ENCODE measurements at places on chromosomes 6 and 20.

- no peak for DNase-seq
Measured at GRCh38 chr6:165742047-165742446, 79.0 kb upstream of the PDE10A start.

DNA sequence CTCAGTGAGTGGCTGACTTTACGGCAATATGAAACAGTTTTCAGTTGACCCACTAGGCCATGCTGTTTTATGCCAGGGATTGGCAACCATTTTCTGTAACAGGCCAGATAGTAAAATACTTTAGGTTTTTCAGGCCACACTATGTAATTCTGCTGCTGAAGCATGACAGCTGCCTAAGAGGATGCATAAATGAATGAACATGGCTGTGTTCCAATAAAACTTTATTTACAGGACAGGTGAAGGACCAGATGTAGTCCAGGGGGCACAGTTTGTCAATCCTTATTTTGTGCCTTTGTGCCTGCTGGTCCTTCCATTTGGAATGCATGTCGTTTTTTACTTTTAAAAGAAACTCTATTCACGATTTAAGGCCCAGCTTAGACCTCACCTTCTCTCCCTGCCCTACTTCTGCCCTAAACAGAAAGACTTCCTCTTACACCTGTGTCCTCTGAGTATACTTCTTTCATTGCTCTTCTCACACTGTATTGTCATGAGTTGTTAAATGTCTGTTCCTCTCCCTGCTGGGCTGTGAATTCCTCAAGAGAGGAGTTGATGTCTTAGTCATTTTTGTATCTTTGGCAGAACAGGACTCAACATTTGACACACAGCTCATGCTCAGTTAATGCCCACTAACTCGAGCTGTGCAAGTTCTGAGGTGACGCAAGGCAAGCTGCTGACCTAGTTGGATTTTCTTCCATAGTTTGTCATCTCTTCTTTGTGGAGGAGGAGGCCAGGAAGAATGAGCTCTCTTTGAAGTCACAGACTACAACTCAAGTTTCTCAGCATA, 90.1 kb upstream of the MAP7 start:
- DNase-seq = no peak

DNA sequence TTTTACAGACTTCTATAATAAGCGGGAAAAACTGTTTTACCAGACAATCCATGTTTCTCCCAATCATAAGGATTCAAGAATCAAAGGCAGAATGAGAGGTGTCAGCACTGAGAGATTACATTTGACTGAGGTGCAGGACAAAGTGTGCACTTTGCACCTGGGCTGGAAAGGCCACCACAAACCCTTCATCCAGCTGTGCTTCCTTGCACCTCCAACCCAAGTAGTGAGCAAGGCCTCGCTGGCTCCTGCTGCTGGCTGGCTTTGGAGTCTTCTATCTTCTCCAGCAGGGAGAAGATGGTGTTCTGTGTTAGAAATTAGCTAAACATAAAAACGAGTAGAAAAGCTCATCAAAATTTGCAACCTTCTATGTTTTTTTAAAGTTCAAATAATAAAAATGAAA, 77.7 kb downstream of the CHD6 start:
- DNase-seq = no peak

- DNase-seq = no peak
Measured at GRCh38 chr6:161915456-161915964, 641.6 kb upstream of the AGPAT4 start.

GRCh38 chr20:11700831-11701230, 216.9 kb upstream of the BTBD3 start:
- no peak for DNase-seq

- DNase-seq = no peak
Measured at GRCh38 chr6:111541026-111541681, 58.1 kb upstream of the REV3L start.

DNA sequence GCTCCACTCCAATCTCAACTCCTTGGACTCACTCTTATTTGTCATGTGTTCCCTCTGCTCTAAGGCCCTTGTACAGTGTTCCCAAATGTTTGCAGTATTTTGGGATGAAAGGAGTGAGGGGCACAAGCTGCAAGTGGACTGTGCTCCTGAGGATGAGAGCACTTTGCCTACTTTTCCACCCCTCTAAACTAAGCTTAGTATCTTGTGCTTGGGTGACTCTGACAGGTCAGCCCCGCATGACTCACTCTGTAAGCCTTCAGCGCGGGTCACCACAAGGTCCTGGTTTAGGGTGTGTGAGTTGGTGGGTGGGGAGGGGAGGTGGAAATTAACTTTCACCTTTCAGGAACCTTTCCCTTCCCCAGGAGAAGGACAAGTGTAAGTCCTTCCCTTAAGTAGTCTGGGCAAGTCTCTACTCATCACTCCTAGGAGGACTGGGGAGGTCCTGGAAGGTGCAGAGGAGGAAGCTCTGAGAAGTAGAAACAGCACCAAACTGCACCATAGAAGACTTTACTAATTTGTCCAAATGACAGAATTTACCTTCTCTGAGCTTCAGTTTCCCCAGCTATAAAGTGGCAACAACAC, 68.8 kb upstream of the EPB41L1 start:
- no peak for DNase-seq

GRCh38 chr6:109793792-109794191, 102.7 kb downstream of the FIG4 start:
- DNase-seq = no peak

DNA sequence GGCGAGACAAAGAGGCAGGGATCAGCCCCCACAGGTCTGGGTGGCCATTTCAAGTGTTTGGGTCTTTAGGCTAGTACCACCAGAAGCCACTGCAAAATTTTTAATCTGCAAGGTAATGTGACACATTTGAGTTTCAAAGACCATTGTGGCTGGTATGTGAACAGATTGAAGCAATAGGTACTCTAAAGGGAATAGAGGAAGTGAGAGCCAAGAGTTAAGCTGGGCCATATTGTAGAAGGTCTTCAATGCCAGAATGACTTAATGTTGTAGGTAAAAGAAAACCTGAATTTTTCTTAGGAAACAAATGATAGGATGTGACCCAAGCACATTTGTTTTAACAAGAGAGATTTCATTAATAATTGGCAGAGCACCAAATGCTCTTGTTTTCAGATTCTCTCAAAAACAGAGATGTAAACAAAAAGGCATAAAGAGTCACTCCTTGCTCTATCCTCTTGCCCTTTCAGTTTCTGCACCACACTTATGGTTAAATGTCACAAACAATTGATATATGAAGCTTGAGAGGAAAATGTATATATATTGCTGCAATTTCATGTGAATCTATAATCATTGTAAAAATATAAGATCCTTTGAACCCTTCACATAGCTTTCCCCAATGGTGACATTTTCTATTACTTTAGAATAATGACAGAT, 307.1 kb upstream of the PLN start:
- DNase-seq = no peak

GRCh38 chr6:125217992-125218391, 64.4 kb downstream of the TPD52L1 start:
- DNase-seq = no peak

DNA sequence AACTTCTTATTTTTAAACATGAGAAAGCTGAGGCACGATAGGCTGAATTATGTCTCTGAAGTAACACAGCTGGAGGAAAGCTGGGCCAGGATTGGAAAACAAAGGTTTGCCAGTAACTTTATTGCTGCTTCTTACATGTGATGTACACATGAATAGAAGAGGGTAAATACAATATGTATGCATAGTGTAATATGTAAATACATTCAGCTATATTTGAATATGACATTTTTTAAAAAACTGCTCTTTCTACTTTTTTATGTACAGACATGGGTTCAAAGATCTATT, 90.2 kb downstream of the ADTRP start:
- no peak for DNase-seq

DNA sequence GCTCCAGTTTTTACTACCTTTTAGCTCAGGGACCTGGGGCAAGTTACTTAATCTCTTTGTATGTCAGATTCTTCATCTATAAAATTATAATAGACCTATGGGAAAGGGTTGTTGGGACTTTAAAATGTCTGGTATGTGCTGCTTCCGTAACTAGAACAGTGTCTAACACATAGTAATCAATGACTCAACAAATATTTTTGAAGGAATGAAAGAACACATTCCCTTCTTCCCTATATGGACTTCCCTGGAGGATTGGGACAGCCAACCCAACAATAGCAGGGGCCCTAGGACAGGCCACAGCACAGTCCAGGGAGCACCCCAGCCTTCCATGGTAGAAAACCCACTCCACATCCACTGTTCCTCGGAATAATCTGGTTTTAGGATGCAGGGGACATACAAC, 50.7 kb upstream of the TPD52L1 start:
- no peak for DNase-seq

GRCh38 chr6:4550227-4550597, 226.0 kb upstream of the CDYL start:
- DNase-seq = no peak

GRCh38 chr6:16839631-16840179, 78.4 kb upstream of the ATXN1 start:
- no peak for DNase-seq

GRCh38 chr6:75393806-75394205, 99.8 kb downstream of the FILIP1 start:
- DNase-seq = no peak

GRCh38 chr20:14698605-14699373, 361.4 kb upstream of the FLRT3 start:
- DNase-seq = no peak

- no peak for DNase-seq
Measured at GRCh38 chr20:38501858-38502436, 29.3 kb downstream of the RALGAPB start.

DNA sequence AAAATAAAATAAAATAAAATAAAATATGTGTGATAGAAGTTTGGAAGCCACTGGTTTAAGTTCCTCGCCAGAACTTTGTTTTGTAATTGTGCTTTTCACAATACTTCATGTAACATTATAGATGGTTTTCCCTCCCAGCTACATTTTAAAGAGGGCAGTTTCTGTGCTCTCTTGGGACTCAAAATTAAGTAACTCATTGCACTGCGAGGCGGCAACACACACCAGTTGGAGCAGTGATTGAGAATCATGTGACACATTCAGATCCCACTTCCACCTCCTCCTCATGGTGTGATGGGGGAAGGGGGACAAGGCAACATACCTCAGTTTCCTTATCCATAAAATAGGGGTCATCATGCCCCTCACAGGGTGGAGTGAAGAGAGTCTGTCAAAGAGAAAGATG, 7.5 kb downstream of the C2 start:
- no peak for DNase-seq

DNA sequence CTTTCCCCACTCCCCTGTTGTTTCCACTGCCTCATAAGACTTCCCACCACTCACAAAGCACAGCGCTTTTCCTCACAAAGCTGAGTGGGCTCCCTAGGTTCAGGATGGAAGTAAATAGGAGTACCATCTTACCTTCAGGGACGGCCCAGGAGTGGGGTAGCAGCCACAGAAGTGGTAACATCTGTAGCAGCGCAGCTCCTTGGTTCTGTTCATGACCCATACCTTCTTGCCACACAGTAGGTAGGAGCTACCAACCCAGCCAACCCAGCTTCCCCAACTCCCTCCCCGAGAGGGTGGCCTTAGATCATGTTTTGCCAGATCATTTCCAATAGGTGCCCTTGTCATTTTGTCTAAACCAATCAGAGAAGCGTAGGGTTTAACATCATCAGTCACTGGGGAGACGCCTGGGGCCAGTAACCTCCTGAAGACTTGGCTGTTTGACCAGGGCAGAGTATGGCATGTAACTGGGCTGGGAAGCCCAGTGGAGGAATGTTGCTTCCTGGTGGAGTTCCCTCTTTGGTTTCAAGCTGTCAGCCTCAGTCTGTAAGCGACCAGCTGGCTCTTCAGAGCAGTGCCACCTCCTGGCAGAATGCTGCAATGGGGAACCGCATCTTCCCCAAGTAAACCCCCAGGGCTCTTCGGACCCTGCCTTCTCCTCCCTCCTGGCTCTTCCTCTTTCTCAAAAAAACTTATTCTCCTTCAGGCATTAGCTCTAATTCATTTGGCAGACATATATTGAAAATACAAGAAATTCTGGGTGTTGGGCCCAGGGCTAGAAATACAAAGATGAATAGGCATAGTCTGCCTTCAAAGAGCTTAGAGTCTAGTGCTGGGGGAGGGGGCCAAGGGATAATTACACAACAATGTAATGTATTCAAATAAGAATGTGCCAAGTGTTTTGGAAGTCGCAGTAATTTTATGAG, at the start of gene HLA-DMA:
Gene HLA-DMA, minus strand, starts transcription at position 281 of the 923 bp plus-strand sequence. Its CDS starts 61 bp downstream, at position 220.
- peak; percentile 90 for DNase-seq

- DNase-seq = no peak
Measured at GRCh38 chr6:166031275-166031674, 136.4 kb downstream of the TBXT start.

- no peak for DNase-seq
Measured at GRCh38 chr6:134647861-134648260, 302.0 kb downstream of the ALDH8A1 start.

DNA sequence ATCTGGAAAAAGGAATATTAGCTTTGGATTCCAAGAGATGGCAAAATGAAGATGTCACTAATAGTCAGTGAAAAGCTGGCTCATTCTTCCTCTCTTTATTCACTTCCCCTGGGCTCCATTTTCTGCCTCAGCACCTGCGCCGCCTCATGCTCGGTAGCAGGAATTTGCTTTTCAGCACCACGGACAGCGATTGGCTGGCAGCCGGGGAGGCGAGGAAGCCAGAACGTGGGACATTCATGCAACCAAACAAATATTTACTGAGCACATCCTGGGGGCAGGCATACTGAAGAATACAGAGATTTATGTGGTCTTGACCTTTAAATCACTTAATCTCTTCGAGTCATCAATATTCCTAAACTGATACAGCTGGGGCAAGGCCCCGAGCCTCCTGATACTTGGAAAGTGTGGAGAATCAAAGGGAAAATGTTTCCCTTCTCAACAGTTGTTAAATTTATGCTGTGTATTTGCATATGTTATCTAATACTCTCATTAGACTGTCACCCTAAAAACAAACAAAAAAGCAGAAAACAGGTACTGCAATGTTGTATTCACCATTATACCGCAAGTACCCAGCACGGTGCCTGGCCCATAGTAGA, 12.1 kb upstream of the PDYN start:
- DNase-seq = peak; percentile 12

DNA sequence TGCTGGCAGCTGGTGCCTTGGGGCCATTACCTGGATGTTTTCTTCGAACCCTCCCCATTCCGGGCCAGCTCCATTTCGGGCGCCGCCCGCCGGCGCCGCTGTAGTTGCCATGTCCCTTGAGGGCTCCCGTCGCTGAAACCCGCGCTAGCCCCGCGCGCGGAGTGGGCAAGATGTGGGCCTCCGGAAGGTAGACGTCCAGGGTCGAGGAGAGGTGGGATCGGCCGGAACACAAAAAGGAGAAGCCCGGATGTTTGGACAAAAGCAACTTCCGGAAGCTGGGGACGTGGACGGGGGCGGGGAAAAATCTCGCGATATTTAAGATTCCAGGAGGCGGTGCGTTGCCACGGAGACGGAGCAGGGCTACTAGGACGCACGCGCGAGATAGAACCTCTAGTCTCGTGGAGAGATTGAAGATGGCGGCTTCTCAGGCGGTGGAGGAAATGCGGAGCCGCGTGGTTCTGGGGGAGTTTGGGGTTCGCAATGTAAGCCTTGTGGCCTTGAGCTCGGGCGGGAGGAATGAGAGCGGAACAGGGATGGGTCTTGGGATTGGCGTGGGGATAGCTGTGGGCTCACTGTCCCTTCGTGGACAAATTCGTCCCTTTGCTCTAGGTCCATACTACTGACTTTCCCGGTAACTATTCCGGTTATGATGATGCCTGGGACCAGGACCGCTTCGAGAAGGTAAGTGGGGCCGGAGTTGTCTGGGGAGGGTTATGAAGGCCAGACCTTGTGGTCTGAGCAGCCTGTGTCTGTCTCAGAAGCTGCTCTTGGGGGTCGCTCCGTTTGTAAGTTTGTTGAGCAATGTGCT, at the start of the genes POLR1C and YIPF3:
Gene POLR1C, plus strand, starts transcription at position 393 of the 808 bp plus-strand sequence. Its CDS starts 21 bp downstream, at position 414.
Gene YIPF3, minus strand, starts transcription at position 230 of the 808 bp plus-strand sequence. Its CDS starts 119 bp downstream, at position 111.
- DNase-seq = peak; percentile 93
